ENCODE measurements at places on chromosomes 3 and 15.

DNA sequence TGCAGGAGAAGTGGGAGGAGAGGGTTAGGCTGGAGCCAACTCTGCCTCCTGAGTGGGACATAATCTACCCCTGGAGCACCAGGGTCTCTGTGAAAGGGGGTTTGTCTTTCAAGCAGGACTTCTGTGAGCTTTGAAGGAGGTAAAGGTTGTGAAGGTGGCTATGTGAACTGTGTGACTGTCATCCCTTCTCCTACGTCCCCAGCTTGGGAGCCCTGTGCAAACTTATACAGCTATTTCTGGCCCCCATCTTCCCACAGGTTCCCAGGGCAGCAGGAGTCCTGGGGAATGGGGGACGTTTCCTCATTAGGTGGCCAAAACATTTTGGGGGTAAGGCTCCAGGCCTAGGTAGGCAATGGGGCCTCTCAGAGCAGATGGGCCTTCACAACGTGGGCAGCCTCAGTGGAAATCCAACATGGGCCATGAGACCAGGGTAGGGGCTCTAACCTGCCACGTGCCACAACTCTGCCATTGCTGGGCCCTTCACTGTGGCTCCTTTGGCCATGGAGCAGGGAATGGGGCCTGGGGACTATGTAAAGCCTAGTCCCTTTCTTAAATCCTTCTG is 3.5 kb downstream of the VIPR1 start:
- DNase-seq = no peak

GRCh38 chr3:54541369-54541768 is 386.5 kb downstream of the LRTM1 start:
- no peak for DNase-seq

DNA sequence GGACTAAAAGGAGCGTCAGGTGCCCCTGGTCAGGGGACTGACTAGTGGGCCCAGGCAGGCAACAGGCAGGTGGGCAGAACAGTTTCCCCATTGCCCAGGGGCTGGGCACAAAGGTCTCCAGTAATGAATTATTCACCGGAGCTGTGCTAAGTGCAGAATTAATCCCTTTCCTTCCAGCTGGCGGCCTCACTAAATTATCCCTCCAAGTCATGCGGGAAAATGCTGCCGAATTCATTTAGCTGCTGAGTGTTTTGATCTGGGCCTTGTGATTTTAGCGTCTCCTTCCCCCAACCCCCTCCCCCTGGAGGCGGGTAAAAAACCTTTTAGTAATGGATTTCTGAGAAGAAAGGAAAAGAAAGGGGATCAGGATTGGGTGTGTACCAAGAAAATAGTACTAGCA is 47.2 kb downstream of the CCDC33 start:
- DNase-seq = no peak

DNA sequence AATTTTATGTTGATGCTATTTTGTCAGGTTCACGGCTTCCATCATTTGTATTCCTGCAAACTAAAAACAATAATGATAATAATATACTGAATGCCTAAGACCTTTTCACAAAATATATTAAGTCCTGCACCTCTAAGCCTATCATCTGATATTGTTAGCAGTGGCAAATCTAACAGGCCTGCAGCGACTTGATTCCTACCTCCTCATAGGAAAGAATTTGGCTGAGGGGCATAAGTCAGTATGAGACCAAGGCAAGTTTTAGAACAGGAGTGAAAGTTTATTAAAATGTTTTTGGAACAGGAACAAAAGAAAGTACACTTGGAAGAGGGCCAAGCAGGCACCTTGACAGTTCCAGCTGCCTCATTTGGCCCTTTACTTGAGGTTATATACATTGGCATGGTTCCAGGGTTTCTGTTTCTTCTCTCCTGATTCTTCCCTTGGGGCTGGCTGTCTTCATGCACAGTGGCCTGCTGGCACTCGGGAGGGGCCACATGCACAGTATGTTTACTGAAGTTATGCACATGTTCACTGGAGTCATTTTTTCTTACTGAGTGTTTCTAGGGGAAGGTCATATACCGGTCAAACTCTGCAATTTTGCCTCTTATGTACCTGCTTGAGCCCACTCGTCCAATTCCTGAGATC is 418.1 kb downstream of the EPHA6 start:
- peak; percentile 25 for DNase-seq

DNA sequence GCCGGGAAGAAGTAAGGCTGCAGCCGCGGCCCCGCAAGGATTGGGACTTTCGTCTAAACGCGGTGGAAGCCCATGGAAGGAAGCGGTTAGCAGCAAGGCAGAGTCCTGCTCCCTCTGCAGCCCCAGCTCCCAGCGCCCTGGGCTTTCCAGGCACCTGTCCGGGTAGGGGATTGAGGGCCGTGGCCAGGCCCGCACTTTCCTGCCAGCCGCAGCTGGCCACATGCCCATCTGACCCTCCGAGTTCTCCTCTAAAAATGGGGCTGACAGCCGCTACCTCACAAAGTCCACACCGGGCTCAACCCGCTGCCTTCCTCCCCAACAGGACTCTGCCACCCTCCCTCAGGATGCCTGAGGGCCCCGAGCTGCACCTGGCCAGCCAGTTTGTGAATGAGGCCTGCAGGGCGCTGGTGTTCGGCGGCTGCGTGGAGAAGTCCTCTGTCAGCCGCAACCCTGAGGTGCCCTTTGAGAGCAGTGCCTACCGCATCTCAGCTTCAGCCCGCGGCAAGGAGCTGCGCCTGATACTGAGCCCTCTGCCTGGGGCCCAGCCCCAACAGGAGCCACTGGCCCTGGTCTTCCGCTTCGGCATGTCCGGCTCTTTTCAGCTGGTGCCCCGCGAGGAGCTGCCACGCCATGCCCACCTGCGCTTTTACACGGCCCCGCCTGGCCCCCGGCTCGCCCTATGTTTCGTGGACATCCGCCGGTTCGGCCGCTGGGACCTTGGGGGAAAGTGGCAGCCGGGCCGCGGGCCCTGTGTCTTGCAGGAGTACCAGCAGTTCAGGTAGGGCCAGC is 1.9 kb downstream of the NEIL1 start:
- DNase-seq = no peak

DNA sequence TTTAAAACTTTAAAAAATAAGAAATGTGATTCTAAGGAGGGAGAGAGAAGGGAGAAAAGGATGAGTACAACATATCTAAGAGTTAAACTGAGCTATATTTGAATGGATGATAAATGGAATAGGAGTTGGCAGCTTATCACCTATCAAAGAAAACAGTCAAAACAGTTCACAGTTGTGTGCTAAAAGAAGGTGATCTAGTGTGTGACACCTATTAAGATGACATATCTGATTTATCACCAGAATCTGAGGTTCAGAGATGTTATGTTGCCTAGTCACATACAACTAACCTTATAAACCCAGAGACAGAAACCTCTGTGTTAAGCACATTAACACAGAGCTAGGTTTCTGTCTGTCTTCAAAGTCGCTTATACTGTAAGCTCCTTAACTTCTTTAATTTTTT is 3.0 kb downstream of the ATP13A3 start:
- no peak for DNase-seq

- no peak for DNase-seq
These were observed 105.5 kb downstream of the SLC25A26 start for GRCh38 chr3:66326340-66326739.

DNA sequence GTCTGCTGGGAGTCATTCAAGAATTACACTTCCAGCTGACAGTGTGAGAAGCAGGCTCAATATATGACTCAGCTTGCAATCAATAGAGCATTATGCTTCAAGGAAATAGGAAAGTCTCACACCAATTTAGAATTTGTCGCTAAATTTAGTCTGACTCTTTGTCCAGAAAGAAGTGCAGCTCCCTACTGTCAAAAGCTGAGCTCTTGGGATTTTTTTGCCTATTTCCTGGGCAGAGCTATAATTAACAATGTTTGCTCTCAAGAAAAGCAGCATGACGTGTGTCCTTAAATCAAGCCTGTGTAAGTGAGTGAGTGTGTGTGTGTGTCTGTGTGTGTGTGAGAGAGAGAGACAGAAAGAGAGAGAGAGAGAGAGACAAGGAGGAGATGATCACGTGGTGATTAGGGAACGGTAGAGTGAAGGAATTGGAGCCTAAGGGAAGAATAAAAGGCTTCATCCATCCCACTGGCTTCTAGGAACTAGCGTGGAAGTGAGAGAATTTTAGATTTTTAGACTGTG is 16.4 kb upstream of the SLC35G2 start:
- no peak for DNase-seq

DNA sequence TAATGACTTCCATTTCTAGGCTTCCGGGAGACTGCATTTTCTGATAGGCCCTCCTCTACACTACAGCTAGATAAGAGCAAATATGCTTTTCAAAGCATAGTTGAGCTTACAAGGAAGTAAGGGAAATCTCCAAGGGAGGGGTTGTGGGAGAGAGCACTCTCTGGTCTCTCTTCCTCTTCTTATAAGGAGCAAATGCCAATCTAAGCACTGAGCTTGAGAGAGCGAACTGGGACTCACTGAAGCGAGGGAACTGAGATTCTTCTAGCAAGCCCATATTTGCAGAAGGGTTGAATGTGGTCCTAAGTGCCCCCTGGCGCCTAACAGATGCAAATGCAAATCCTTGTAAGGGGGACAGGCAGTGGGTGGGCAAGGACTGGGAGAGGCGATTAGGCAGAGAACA is 164.8 kb downstream of the ERC2 start:
- peak; percentile 73 for DNase-seq

- no peak for DNase-seq
These were observed 5.2 kb downstream of the CAPN3 start for GRCh38 chr15:42364529-42364928.

DNA sequence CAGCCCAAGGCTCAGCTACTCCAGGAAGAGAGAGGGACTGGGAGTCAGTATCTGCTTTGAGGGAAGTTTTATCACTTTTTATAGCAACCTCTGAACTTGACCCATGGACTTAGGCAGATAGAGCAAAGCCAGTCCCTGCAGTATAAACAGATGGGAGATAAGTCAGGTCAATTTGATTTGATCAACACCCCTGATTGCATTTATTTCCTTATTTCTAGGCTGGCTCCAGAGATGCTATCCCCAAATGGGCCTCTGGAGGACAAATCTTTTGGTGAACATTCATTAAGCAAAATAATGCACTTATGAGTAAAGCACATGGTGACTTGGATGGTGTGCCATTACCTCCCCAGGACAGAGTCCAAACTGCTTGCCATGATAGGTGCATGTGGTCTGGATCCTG is 8.9 kb upstream of the IDH3A start:
- DNase-seq = no peak

DNA sequence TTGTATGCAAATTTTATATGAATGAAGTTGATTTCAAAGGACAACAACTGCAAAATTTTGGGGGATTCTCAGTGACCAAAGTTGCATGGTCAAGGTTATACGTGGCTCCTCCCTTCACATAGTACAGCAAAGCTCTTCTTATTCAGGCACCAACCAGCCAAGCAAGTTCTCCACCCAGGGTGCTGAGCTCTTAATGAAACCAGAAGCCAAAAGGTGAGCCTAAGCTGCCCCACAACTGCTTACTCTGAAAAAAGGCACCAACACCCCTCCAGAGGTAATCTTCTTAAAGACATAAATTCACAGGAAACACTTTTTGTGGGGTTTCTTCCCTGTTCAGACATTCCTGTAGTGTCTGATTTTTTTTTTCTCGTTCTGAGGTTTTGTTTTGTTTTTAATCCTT is 106.1 kb upstream of the GMNC start:
- DNase-seq = peak; percentile 13

GRCh38 chr3:139538733-139539132 is 809 bp downstream of the RBP1 start:
- no peak for DNase-seq

DNA sequence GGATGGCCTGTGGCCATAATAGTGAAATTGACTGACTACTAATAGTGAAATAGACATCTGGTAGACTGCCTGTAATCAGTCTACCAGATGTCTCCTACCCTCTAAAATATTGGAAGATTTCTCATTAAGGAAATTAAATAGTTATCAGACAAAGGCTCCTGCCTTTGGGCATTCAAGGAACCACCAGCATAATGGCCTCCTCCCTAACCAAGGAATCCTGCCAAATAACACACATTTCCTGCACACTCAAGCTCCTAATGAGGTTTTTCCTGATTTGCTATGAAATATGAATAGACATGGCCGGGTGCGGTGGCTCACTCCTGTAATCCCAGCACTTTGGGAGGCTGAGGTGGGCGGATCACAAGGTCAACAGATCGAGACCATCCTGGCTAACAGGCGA is 14.6 kb downstream of the NUSAP1 start:
- no peak for DNase-seq

DNA sequence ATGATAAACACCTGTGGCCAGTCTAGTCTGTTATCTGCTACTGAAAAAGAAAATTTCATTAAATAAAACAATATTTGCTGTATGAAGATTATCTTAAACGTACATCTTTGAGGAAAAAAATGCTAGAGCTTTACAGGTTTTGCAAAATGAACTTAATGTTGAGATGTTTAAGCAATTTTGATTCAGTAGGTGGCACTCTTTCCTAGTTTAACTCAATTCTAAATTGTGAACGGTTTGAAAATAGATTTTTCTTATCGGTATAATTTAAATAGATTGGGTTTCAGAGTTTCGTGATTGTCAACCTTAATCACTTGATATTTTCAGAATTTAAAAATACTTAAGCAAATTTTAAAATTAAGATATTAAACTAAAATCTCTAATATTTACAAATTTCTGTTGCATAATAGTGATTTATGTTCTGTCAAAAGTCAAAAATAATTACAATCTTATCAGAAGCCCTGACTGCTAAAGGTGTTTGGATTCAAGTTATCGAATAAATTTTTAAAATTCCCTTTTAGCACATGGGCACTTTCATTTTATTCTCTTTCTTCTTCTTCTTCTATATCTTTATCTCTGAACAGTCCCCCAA is 7.0 kb upstream of the RNF111 start:
- peak; percentile 65 for DNase-seq

- DNase-seq = no peak
These were observed 4.4 kb upstream of the RHO start for GRCh38 chr3:129524081-129524480.

- no peak for DNase-seq
These were observed 104.2 kb downstream of the ITPR1 start for GRCh38 chr3:4597208-4597985.

- DNase-seq = no peak
These were observed 692.7 kb upstream of the GRM7 start for GRCh38 chr3:6168256-6168655.

DNA sequence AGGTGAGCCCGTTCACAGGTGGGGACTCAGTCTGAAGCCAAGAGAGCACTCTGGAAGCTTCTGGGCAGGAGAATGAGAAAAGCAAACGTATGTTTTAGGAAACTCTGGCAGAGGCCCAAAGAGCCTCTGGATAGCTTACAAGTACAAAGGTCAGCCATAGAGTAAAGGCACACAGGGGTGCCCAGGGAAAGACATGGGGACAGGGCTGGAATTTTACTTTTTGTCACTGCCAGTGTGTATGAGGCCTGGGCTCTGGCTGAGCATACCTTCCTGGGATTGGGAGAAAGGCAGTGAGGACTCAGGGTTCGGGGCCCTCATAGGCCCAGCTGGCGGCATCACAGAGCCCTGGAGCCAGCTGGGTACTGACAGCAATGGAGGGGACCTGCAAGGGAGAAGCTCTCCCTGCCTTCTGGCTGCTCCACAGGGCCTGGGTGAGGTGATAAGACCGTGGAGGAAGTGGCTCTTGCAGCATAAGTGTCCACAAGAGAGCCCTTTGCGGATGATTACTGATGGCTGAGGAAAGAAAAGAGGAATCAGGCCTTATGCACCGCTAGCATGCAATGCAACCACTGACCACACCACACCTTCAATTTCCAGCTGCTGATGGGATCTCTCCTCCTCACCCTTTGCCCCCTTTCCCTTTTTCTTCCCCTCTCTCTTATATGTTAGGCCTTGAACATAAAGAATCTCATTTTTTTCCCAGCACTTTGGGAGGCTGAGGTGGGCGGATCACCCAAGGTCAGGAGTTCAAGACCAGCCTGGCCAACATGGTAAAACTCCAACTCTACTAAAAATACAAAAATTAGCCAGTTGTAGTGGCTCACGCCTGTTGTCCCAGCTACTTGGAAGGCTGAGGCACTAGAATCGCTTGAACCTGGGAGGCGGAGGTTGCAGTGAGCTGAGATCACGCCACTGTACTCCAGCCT is 25.1 kb upstream of the BCL2L10 start:
- DNase-seq = peak; percentile 54

Measured in stomach (tissue), 19 donors.